ENCODE measurements at places on chromosomes 7 and 10. TPM values are rescaled to one million over a fixed set of nuclear protein-coding genes. Genes with fewer than 3 reads are reported as not detected.

DNA sequence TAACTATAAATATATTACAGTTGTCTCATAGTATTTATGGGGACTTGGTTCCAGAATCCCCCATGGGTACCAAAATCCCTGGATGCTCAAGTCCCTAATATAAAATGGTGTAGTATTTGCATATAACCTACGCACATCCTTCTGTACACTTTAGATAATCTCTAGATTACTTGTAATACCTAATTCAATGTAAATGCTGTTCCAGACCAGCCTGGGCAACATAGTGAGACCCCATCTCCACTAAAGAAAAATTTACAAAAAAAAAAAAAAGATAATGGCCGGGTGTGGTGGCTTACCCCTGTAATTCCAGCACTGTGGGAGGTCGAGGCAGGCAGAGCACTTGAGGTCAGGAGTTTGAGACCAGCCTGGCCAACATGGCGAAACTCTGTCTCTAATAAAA is 17.4 kb upstream of the GNA12 start:
- no peak for DNase-seq

DNA sequence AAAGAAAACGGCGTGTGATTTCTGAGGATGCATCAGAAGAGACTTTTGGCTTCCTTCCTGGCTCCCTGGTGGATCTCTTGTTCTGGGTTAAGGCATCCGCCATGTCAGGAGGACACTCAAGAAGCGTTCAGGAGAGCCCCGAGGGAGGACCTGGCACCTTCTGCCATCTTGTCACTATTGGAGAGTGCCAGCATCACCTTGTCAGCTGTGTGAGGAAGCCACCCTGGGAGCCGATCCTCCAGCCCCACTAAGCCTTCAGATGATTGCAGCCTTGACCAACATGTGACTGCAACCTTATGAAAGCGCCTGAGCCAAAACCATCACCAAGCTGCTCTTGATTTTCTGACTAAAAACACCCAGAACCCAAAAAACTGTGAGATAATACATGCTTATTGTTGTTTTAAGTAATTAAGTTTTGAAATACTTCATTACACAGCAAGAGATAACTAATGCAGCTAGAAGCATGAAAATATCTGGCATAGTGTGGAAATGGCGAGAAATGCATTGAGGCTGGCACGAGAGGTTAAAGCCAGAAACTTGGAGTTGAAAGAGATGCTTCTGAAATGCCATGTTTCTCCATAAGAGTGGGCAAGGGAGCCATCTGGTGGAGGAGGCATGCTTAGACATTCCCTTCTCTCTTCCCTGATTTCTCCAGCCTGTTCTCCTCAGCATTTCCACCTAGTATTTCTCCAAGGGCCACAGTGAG is 5.4 kb upstream of the ZFYVE27 start:
- peak; percentile 71 for DNase-seq

- DNase-seq: no peak
Measured at GRCh38 chr7:42198974-42199668, 37.9 kb downstream of the GLI3 start.

- DNase-seq: no peak
Measured at GRCh38 chr7:55440040-55440690, 75.0 kb downstream of the LANCL2 start.

DNA sequence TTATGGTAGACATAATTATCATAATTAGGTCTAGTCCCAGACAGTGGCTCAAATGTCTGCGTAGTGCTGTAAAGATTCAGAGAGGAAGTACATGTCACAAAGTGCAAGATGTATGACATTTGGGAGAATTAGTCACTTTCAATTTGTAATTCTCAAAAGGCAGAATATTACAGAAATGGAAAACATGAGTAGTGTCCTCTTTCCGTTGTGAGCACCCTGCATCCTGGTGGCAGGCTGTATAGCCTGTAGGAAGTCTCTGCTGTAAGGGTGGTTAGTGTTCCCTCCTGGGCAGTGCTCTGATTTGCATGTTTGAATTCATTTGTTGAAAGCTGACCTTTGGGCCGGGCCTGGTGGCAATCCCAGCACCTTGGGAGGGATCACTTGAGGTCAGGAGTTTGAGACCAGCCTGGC is 17.0 kb downstream of the CDK14 start:
- DNase-seq: no peak

GRCh38 chr7:151689196-151689971 is 169.7 kb upstream of the RHEB start:
- peak; percentile 73 for DNase-seq

DNA sequence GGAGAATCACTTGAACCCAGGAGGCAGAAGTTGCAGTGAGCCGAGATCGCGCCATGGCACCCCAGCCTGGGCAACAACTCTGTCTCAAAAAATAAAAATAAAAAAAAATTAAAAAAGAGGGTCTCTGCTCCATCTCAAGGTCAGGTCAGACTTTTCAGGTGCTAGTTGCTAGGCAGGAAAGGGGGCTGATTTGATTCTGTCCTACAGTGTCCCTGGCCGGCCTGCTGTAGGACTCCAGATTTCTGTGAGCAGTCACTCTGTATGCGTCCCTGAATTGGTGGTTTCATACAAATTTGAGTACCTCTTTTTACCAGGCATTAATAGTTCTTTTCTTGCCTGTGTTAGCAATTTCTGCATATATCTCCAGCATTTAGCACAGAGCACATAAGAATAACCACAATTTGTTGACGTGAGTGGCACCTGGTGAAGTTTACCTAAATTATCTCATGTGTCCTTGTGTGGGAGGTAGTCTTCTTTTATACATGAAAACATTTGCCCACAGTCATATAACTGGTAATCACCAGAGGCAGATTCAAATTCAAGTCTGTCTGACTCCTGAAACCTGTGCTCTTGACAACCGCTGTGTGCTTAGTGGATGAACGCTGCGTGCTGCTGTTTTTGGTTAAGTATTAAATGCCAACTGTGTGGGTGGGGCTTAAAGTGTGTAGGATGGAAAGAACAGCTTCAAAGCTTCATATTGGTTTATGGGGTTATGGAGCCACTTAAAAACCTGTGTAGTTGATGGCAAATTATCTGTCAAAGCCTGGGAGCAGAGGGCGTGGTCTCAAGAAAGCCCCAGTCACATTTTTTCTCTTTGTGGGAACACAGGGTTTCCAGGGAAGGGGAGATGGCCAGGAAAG is 3.2 kb upstream of the ZNF775 start:
- DNase-seq: no peak

- DNase-seq: peak; percentile 71
Measured at GRCh38 chr7:151008143-151008510, 16.2 kb downstream of the ATG9B start.

DNA sequence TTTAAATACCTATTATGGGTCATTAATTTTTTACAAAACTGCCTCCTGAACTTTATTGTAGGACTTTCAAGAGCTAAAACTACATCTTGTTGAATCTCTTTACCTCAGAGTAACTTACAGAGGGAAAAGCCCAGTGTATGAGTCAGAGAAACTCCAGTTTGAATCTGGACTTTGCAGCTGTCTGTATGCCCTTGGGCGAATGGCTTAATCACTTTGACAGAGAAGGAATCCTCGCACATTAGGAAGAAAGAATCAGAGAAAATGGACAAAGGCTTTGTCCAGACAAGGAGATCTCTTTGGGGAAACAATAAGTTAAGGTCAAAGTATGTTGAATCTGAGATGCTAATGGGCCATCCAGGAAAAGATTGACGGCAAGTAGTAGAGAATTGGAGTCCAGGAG is 484.2 kb upstream of the CELF2 start:
- DNase-seq: no peak

DNA sequence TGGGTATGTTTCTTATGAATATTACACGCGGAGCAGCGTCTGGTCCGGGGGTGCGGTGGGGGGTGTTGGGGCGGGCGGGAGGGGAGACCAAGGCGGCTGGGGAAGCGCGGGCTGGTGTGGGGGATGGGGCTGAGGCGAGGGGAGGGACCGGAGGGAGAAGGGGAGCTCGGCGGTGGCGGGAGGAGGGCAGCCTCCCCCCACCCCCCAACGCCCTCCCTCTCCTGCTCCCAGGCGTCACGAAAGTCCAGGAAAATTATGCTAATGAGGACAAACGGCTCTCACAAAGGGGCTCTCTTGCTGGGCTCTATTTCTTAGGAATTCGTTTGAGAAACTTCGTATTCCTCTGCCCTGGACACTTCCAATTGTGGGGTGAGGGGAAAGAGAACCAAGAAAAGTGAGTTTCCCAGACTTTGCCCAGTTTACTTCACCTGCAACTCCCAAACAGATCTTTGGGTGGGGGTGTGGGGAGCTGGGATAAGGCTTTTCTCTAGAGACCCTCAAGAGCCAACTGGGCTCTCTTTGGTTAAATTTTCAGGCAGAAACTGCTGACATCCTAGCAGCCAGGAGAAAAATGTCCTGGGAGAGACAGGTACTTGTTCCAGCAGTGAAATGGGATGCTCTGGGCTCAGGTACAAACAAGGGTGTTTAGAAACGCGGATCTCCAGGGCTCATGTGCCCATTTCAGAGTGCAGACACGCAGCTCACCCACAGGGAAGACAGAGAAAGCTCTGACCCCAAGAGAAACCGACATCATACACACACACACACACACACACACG is 11.7 kb upstream of the HOXA2 start:
- no peak for DNase-seq

GRCh38 chr10:28082885-28083284 is 84.0 kb upstream of the ODAD2 start:
- DNase-seq: no peak

DNA sequence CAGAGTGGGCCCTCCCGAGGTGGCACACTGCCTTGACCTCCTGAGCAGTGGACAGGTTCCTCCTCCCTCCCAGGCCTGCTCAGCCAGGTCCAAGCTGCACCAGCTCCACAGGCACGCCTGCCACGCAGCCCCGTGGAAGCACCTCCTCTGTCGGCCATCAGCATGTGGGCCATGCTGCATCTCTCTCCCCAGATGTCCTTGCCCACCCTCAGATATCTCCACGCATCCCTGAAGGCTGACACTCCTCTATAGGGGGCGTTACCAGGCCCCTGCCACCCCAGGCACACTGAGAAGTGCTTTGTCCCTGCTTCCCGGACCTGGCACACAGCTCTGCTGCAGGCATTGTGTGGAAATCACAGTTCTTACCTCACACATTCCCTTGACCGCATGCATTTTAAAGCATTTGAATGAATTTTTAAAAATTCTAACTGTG is 598.5 kb downstream of the SDK1 start:
- no peak for DNase-seq

- no peak for DNase-seq
Measured at GRCh38 chr10:123642697-123643096, 23.5 kb upstream of the GPR26 start.

GRCh38 chr7:42740408-42740807 is 171.5 kb downstream of the C7orf25 start:
- no peak for DNase-seq

- peak; percentile 88 for DNase-seq
Measured at GRCh38 chr7:20330239-20330927, at the start of gene ITGB8. Gene ITGB8 (plus strand): TSS chr7:20330900. CDS start chr7:20331807, 907 bp downstream.

GRCh38 chr7:137877027-137877675 is 30.4 kb upstream of the DGKI start:
- no peak for DNase-seq

DNA sequence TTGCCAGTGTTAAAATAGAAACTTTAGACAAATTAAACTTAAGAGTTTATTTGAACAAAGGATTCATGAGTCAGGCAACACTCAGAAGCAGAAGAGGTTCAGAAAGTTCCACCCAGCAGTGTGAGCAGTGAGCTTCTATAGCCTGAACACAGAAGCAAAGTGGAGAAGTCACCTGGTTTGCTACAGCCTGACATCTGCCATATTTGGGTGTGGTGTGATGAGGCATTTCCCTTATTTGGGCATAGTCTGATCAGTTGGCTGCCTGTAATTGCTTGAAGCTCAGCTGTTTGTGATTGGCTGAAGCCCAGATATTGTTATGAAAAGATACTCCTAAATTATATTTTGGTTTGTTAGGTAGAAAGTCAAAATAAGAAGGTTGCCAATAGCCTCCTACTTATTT is 39.1 kb downstream of the VWC2 start:
- no peak for DNase-seq

DNA sequence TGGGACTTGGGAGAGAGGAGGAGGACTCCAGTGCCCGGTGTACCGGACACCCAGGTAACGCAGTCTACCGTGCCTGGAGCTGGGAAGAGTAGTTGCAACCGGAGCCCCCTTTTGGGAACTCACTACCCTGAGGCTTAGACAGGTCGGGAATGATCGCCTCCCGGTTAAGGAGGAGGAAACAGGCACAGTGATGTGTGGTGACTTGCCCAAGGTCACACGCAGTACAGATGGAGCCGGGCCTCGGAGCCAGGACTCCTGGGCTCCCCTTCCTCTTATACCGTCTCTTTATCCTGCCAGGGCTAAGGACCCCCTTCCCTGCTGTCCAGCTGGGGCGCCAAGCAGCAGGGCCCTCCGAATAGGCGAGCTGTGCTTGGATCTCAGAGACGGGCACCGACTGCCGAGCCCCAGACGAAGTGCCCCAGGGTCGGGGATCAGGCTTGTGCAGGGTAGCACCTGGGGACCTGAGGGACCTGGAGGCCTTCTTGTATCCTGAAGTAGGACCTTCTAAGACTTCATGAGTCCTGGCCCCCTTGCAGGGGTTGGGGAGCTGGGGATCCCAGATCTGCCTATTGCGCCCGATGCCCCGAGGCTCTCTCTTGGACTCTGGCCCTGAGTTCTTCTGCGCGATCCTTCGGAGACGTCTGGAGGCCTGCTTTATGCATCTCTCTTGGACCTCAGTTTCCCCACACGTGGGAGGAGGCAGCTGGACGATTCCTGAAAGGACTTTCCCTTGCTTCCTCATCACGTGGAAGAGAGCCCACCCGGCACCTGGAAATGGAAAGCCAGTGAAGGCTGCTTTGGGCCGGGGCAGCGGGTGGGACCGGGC is 767 bp upstream of the CYP26A1 start:
- no peak for DNase-seq

DNA sequence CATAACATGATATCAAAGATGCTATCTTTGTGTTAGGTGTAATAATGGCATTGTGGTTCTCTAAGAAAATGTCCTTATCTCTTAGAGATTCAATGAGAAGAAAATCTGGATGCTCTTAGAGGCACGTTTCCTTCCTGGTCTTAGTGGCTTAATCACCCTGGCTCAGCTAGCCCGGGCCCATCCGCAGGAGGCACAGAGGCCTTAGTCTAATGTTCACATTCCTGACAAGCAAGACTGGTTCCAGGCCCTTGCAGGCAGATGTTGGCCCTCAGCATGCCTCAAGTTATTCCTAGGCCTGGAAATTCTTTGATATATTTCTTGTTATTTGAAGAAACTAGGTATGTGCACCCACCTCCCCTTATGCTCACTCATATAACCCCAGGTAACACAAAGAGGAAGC is 357.6 kb downstream of the SFMBT2 start:
- no peak for DNase-seq

LIPJ gene
- 0.02 TPM for polyA plus RNA-seq

EPO gene
- not detected for polyA plus RNA-seq

NUTM2E gene
- polyA plus RNA-seq: not detected

GOLGA7B gene
- 5.3 TPM for polyA plus RNA-seq

CHST3 gene
- polyA plus RNA-seq: 14.9 TPM

EPHB6 gene
- 6.9 TPM for polyA plus RNA-seq

FLNC gene
- 216 TPM for polyA plus RNA-seq
